Fibroblast of lung (primary cell): ENCODE measurements at places on chromosomes 16 and 17. TPM values are rescaled to one million over a fixed set of nuclear protein-coding genes. Genes with fewer than 3 reads are reported as not detected.

The GH2 gene
- polyA plus RNA-seq: not detected in 2 replicates

The CLDN6 gene
- polyA plus RNA-seq: 0.03 TPM in 1 of 2 replicates, not detected in the other

- no peak for DNase-seq
These were observed 69.0 kb upstream of the GNAO1 start for GRCh38 chr16:56122251-56122650.

DNA sequence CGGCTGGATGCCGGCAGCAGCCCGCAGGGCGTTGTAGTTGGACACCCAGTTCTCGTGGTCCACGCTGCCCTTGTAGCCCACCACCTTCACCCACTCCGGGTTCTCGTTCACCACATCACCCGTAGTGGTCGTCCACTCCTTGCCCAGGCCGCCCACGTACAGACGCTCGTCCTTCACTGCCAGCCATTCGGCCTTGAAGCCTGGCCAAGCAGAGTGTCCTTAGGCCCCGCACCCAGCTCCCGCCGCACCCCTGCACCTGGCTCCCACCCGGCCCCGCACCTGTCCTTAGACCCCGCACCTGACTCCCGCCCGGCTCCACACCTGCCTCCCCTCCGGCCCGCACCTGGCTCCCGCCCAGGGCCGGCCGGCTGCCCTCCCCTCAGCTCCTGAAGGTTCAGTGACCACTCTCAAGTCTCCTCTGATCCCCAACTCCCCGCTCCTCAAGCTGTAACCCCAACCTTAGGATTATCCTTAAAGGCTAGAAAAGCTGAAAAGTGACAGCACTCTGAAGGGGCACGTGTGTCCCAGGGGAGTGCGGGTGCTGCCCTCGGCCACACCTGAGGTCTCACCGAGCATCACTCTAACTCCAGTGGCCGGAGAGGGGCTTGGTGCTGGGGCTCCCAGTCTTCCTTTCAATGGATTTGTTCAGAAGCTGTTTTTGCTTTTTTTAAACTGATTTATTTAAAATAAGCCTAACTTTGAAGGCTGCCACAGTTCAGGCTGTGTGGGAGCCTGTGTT lies 14.4 kb downstream of the CANT1 start:
- no peak for DNase-seq

GRCh38 chr17:39146273-39146672 lies 5.2 kb downstream of the PLXDC1 start:
- no peak for DNase-seq

DNA sequence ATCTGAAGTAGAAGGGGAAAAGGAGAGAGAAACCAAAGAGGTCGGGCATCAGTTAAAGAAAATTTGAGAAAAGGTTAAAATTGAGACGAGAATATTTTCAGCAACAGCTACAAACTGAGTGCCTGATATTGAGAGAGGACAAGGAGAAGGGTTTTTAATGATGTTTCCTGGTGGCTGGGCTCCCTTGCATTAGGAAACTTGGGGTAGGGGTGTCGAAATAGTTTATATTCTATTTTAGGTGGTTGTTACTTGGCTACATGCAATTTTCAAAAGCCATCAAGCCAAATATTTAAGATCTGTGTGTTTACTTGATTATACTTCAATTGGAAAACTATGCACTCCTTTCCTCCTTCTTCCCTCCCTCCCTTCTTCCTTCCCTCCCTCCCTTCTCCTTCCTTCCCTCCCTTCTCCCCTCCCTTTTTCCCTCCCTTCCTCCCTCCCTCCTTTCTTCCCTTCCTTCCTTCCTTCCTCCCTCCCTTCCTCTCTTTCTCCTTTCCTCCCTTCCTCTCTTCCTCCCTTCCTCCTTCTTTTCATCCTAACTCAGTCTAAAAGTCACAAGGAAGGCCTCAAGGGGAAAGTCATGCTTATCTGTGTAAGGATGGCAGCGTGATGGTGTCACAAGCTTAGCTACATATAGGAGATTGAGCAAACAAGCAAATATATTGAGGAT lies 1.8 kb upstream of the APOH start:
- peak; percentile 12 for DNase-seq

DNA sequence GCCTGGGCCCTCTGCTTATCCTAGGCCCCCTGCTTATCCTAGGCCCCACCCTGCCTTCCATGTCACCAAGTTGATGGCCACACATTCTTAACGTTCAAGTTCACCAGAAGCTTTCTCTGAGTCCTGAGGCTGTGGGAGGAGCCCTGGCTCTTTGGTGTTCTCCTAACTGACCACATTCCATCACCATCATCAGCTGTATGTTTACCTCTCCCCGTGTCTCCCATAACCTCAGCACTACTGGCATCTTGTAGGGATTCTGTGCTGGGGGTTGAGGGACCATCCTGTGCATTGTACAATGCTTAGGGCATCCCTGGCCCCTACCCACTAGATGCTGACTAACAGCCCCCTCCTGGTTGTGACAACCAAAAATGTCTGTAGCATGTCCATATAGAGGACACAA lies 99.3 kb downstream of the NDE1 start:
- DNase-seq: no peak

GRCh38 chr17:73211745-73212144 lies 18.9 kb downstream of the COG1 start:
- no peak for DNase-seq

GRCh38 chr17:50976951-50977472 lies 110.9 kb upstream of the TOB1 start:
- DNase-seq: no peak

GRCh38 chr17:48611213-48611612 lies 396 bp upstream of the HOXB7 start:
- DNase-seq: no peak

GRCh38 chr16:87331241-87331801 lies 14.1 kb upstream of the C16orf95 start:
- no peak for DNase-seq

The KRTAP2-2 gene
- not detected in 2 replicates for polyA plus RNA-seq
